ENCODE measurements at places on chromosomes 7 and 10.

DNA sequence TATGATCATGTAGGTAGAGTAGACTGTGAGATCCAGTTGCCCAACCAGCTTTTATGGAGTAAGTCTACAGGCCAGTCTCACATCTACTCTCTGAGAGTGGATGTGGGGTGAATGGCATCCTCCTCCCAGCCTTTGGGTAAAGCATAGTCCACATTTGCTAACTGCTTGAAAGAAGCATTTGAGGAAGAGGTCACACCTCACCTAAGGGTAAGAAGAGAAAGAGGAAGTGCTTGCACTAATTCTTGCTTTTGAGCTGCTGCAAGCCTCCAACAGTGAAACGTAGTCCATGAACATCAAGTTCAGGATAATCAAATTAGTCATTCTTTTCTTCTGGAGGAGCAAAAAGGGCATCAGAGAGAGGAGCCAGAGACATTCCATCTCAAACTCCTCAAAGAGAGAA, 93.9 kb upstream of the AGR3 start:
- DNase-seq = no peak

- peak; percentile 75 for DNase-seq
These were observed 14.2 kb upstream of the HPS1 start for GRCh38 chr10:98460837-98461499.

- no peak for DNase-seq
These were observed 222.9 kb upstream of the CELF2 start for GRCh38 chr10:10794791-10795191.

DNA sequence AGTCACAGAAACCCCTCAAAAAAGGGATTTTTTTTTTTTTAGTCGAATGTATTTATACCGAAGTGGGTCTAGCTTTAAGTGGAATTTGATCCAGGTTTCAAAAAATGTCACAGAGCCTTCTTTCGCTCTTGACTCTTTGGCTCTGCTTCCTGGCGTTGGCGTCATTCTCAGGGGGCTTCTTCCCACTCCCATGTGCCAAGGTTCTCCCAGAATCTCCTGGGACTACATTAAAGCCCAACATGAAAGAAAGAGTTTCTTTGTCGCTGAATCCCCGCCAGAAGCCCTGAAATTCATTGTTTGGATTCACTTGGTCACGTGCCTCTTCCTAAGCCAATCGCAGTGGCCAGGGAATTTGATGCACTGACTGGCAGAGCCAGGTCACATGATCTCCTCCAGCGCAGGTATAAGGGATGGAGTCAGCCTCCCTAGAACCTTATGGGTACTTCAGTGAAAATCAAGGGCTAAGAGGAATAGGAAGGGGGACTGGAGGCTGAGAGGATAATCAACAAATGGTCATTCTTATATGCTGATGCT, 101.2 kb downstream of the RPS24 start:
- no peak for DNase-seq
